Neural crest cell (in vitro differentiated cells): ENCODE measurements at places on chromosomes 11 and 22. TPM values are rescaled to one million over a fixed set of nuclear protein-coding genes. Genes with fewer than 3 reads are reported as not detected.

Gene INPP5J
- total RNA-seq, result 4.5 and 4.7 TPM in 2 replicates

Gene GPR83
- 0.30 and 0.34 TPM in 2 replicates for total RNA-seq

Gene H19
- 71.3 and 71.8 TPM in 2 replicates for total RNA-seq

Gene CDC42BPG
- total RNA-seq, result 3.0 and 3.5 TPM in 2 replicates

Gene CASTOR1
- 6.2 and 8.7 TPM in 2 replicates for total RNA-seq

Gene TREH
- not detected in 2 replicates for total RNA-seq

Gene APOA5
- total RNA-seq, result not detected in 2 replicates

Gene TRIM6
- total RNA-seq, result 11.8 and 13.7 TPM in 2 replicates

Gene PRAME
- 0.21 and 0.52 TPM in 2 replicates for total RNA-seq

Gene OR51E1
- not detected in 2 replicates for total RNA-seq

Gene ZNF215
- 10.2 and 11.2 TPM in 2 replicates for total RNA-seq

Gene MS4A15
- not detected in 2 replicates for total RNA-seq

Gene MS4A4E
- total RNA-seq, result 0.27 and 0.28 TPM in 2 replicates

Gene SWAP70
- total RNA-seq, result 18.1 and 19.4 TPM in 2 replicates

Gene TMEM151A
- 0.57 and 1.0 TPM in 2 replicates for total RNA-seq

Gene DEUP1
- total RNA-seq, result 0.70 and 0.80 TPM in 2 replicates

Gene PRRG4
- not detected in 2 replicates for total RNA-seq

Gene SCYL1
- 66.0 and 68.8 TPM in 2 replicates for total RNA-seq

Gene EMID1
- 9.0 and 10.4 TPM in 2 replicates for total RNA-seq

Gene MS4A6E
- total RNA-seq, result not detected in 2 replicates

Gene KDELR3
- 5.1 and 5.3 TPM in 2 replicates for total RNA-seq

Gene CASP5
- not detected in 2 replicates for total RNA-seq

Gene PKDREJ
- total RNA-seq, result 0.02 TPM in 1 of 2 replicates, not detected in the other

Gene LRRC10B
- total RNA-seq, result 2.8 and 2.9 TPM in 2 replicates

Gene IL17REL
- total RNA-seq, result 0.07 TPM in 1 of 2 replicates, not detected in the other

Gene MYEOV
- 0.16 and 0.35 TPM in 2 replicates for total RNA-seq

Gene SEC14L6
- total RNA-seq, result 3.3 and 3.6 TPM in 2 replicates
